ENCODE measurements at places on chromosomes 1 and 21.

GRCh38 chr1:12434686-12435085, 183.3 kb downstream of the DHRS3 start:
- DNase-seq, result no peak

DNA sequence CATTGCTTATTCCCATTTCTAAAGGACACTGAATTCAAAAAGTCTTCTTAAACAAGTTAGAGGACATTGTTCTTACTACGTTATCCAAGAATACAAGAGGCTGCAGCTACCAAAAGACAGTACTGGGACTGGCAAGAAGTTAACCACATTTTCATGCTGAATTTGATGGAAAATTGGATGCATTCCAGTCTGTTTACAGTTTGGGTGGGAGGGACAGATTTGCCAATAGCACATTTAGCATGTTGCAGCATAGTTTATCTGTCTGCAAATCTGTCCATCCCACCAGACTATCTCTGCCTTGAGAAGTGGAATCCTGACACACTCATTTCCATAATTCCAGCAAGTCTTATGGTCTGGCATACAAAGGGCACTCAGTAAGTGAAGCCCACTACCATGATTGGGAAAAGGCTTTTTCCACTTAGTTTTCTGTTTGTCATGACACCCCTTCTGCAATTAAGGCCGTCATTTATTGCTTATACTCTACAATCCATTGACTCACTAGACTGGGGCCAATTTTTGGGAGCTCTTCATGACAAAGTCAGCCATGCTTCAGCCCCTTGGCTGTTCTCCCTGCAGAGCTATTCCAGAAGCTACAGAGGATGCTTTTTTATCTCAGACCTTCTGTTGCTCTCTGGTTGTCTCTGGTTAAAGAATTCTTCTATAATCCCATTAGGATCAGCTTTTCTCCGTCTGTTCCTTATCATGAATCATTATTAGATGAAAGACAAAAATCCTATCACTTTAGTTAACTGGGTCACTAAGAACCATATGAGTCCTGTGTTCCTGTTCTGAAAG, 355.8 kb upstream of the PTBP2 start:
- no peak for DNase-seq

GRCh38 chr1:25148673-25149300, 83.5 kb downstream of the SYF2 start:
- no peak for DNase-seq

- DNase-seq, result no peak
Measured at GRCh38 chr1:115694805-115695204, 53.0 kb downstream of the VANGL1 start.

DNA sequence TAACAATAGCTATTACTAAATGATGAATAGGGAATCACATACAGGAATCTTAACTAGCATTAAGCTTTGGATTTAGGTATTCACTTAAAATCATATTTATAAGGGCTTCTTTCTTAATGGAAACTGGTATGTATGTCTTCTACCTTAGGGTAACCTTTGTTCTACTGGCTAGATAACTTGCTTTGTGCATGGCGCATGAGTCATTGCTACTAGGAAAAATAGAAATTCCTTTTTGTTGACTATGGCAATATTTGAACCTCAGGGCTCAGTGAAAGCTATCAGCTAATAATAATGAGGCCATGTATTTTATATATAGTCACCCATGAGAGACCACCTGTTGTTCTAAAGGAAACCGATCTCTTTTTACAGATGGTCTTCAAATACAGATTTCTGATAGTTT, 72.5 kb downstream of the RPS6KC1 start:
- no peak for DNase-seq

- no peak for DNase-seq
Measured at GRCh38 chr1:245292553-245292952, 137.8 kb downstream of the KIF26B start.

DNA sequence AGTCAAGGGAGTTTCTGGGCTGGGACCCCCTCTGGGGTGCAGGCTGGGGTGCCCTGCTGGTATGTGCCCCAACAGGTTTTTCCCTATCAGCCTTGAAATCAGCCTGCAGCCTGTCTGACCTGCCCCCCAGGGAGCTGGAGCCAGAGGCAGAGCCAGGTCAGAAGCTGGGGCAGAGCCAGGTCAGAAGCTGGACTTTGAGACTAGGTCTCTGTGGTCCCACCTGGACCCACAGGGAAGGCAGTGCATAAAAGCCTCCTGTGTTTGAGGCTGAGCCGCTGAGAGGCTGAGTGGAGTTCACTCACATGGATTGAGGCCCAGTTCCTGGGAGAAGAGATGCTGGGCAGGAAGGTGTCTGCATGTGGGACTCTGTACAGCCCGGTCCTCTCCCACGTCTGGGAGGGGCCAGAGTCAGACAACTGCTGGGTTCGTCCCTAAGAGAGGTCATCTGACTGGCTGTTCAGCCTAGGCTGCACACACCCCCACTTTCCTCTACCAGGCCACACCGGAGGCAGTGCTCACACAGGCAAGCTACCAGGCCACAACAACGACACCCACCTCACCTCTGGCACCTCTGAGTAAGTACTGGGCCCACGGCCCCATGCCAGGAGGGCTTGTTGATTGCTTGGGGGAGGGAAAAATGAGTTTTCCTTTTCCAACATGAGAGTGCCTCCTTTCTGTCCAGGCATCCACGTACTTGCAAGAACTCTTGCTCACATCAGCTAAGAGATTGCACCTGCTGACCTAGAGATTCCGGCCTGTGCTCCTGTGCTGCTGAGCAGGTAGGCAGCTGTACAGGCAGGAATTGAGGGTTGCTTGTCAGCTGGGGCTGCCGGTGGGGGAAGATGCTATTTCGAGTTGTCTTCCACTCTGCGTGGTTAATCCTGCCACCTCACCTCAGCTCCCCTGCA, at the start of gene ANXA9:
Gene ANXA9 (plus strand): TSS at position 488 of the 908 bp plus-strand sequence. CDS start 814 bp downstream, outside the sequence.
- no peak for DNase-seq

DNA sequence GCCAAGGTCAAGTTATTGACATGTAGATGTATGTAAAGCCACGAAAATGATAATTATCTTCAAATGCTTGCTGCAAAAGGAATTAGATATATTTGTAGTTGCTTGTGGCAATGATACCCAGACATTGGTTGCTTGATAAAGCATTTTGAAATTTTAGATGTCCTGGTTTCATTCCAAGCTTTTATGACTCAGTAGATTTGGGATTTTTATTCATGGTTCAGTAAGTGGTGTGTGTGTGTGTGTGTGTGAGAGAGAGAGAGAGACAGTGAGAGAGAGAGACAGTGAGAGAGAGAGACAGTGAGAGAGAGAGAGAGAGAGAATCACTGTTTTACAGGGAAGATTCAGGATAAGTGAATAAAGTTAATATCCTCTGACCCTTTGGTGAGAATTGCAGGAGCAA, 498.2 kb upstream of the C1orf87 start:
- no peak for DNase-seq

DNA sequence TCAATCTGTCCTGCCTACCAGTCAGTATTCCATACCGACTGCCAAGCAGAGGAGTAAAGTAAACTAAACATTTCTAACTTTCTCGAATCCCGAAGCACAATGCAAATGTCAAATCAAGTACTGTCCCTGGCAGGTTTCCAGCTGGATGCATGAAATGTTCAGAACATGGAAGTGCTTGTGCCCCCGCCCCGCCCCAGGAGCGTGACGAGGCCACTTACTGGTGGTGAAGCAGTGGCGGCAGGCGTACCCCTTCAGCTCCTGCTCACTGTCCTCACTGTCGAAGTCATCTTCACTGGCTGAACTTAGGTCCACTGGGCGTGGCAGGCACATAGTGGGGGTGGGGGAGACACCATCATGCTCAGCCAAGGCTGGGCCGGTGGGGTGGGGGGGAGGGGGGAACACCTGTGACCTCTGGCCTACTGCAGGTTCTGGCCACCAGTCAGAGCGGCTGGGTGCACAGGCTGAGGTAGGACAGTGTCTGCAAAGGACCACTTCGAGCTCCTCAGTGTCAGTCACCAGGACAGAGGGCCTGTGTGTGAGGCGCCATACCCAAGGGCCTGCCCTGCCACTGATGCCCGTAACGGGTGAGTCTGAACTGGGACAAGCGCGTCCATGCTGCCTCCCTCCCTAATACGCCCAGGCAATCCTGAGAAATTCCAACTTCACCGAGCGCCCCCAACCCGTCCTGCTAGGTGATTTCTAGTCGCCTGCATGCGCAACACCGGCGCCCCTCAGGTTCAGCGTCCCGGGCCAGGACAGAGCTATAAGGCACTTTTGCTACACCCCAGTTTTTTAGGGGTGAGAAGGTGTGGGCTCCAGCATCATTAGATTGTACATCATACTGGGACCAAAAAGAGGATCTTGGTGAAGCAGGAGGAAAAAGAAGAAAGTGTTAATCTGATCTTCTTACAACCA, 46.9 kb downstream of the SLC45A1 start:
- no peak for DNase-seq

GRCh38 chr21:21921410-21922232, 923.4 kb downstream of the NCAM2 start:
- no peak for DNase-seq

- DNase-seq, result no peak
Measured at GRCh38 chr21:33384841-33385331, 18.3 kb upstream of the IFNGR2 start.

- DNase-seq, result no peak
Measured at GRCh38 chr1:5164158-5164557, 509.7 kb downstream of the AJAP1 start.
